Stimulated activated CD4-positive, alpha-beta T cell treated with anti-CD3 and anti-CD28 coated beads, Interleukin-15, amount 100 ng/mL, for 24 hours (primary cell): ENCODE measurements at places on chromosomes 7 and 10.

DNA sequence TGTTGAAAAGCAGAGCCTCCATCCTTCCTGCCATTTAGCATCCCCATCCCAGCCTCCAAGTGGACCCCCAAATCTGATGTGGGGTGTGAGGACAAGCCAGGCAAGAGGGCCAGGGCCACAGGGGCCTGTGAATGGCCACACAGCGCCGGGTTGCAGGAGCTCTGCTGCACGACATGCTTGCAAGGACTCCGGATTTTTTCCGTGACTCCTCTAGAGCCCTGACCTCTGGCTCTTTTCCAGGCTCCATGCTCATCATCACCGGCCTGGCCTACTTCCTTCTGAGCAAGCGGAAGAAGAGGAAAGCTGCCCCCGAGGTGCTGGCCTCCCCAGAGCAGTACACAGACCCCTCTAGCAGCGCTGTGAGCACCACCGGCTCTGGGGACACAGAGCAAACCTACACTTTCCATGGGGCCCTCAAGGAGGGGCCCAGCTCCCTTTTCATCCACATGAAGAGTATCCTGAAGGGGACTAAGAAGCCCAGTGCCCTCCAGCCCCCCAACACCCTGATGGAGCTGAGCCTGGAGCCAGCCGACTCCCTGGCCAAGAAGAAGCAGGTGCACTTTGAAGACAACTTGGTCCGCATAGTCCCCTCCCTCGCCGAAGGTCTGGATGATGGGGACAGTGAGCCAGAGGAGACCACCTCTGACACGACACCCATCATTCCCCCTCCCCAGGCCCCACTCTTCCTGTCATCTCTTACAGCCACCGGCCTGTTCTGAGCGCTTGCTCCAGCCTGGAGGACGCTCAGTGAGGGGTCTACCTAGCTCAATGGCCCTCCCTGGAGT, 23.5 kb downstream of the TMEM72 start:
- no peak for DNase-seq

- DNase-seq: peak; percentile 40
Observed at GRCh38 chr7:158847451-158847866, 8.9 kb upstream of the DYNC2I1 start.

GRCh38 chr7:117152213-117153007, 170.4 kb downstream of the WNT2 start:
- no peak for DNase-seq

- DNase-seq: no peak
Observed at GRCh38 chr10:24570658-24571426, 152.8 kb downstream of the ARHGAP21 start.

DNA sequence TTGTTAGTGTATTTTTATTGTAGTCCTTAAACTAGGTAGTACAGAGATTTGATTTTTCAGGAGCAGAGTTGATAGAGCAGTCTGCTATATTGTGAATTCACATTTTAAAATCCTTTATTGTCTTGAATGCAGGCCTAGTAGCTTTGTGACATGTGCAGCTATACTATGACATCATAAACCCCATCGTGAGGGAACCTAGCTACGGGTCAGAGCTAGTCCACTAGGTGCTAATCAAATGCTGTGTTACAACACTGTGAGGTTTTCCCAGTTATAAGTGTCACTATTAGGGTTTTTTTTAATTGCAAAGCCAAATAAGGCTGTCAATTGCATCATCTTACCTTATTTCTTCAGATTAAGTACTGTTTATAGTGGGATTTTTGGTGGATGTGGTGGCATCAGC, 40.7 kb downstream of the CREM start:
- DNase-seq: no peak

GRCh38 chr7:147096629-147097028, 980.0 kb downstream of the CNTNAP2 start:
- DNase-seq: no peak

DNA sequence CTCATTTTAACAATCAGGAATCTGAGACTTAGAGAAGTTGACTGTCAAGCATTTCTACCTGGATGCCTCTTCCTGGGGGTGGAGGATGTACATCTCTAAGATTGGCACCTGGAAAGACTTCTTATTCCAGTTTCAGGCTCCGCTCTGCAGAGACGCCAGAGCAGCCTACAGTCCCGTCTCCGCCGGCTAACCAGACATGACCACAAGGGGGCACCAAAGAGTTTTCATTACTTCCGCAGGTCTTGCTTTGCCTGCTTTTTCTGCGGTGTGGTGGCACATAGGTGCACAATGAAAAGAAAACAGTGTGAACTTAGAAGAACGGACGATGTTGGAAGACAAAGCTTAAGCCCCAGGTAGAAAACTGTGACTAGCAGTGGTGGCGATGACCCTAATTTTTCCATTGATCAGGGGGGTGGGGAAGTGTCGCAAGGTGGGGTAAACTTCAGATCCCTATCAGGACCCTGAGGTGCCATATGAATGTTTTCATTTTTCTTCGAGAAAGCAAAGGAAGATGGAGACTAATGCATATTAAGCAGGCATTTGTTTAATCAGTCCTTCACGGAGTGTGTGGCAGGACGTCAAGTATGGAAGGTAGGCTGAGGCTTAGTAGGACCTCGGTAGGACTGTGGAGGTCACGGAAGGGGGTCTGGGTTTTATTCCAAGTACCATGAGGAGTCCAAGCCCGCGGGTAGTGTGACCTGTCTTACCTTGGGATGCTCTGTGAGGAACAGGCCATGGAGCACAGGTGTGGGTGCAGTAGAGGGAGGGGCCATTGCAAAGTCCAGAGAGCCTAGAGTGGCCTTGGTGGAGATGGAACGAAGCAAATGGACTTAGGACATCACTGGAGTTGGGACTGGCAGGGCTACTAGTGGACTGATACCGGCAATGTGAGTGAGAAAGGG, 60.1 kb upstream of the SORCS3 start:
- DNase-seq: peak; percentile 78

GRCh38 chr10:33330543-33331378, 3.7 kb downstream of the NRP1 start:
- peak; percentile 88 for DNase-seq

DNA sequence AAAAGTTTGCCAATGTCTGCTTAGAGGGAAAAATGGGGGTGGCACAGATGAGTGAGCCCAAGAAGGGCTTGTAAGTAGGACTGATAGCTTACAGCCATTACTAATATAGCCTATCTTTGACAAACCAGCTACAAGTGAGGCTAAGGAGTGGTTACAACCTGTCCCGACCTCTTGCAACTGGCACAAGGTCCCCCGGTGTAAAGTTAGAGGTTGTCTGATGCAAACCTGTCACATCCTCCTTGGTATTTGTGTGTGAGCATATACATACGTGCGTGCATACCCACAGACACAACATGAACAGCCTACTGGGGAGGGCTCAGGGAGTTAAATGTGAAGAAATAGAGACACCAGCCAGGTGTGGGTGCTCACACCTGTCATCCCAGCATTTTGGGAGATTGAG, 14.6 kb downstream of the ADAP1 start:
- DNase-seq: no peak

GRCh38 chr10:102753718-102754117, 10.0 kb downstream of the WBP1L start:
- DNase-seq: no peak
